Stimulated activated CD4-positive, alpha-beta T cell treated with anti-CD3 and anti-CD28 coated beads, Interleukin-4, amount 100 ng/mL, for 24 hours (primary cell): ENCODE measurements at places on chromosomes 4 and X.

GRCh38 chr4:126560794-126561193 is 1072.0 kb upstream of the INTU start:
- DNase-seq = no peak

GRCh38 chr4:168805341-168805740 is 204.7 kb downstream of the CBR4 start:
- no peak for DNase-seq

GRCh38 chr4:41935652-41936021 is 408 bp downstream of the TMEM33 start:
- peak; percentile 37 for DNase-seq

DNA sequence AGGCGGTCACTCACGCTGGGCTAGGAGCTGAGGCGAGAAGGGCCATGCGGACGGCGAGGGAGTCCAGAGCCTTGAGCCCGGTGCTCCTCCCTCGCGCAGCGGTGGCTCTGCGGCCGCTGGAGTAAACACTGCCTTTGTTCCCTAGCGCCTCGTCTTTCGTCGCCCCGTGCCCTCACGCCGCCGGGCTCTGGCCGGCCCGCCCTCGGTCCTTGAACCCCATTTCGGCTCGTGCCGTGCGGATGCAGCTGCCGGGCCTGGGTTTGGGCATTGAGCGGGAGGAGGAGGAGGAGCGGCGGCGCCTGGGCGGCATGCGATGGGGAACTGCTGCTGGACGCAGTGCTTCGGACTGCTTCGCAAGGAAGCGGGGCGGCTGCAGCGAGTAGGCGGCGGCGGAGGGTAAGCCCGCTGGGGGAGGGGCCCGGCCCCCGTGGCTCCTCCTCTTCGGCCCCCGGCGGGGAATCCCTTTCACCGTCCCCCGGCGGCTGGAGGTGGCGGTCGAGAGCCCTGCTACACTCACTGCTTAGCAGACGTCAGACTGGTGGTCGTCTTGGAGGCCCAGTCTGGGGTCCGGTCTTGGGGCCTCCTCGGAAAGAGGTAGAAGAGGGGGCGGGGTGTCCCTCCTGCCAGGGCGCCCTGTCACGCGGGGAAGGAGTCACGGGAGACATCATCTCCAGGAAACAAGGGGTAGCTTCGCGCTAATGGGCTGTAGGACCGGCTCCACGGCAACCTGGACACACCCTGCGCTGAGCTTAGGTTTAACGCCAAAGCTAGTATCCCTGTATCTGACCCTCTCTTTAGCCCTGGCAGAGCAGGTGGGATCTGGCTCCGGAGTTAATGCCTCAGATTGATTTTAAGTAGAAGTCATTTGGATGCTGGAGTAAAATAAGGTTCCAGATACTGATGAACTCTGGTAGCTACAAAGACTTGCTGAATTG is at the start of gene AP1AR:
Gene AP1AR, plus strand, starts transcription at position 9 of the 935 bp plus-strand sequence. Its CDS starts 305 bp downstream, at position 314.
- peak; percentile 77 for DNase-seq

DNA sequence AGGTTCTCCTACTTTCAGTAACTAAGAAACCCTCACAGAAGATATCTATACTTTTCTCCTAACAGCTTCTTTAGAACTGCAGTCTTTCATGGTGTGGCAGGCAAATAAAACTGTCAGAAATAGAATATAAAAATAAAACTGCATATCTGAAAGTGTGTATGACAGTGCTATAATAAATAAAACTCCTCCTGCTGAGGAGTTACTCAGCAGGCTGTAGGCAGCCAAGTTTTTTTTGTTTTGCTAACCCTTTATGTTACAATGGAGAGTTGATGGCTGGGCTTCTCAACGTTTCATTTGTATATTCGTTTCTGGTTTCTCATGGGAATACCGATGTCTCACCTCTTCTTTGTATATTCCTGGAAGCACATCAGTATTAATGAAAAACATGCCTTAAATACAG is 18.2 kb upstream of the UGT2B10 start:
- DNase-seq = no peak

- no peak for DNase-seq
Observed at GRCh38 chr4:122823476-122823875, 3.2 kb upstream of the FGF2 start.
